ENCODE measurements at places on chromosomes 12 and 14.
A peak's percentile ranks its signal among the peaks of the same experiment; 100 is the strongest.

DNA sequence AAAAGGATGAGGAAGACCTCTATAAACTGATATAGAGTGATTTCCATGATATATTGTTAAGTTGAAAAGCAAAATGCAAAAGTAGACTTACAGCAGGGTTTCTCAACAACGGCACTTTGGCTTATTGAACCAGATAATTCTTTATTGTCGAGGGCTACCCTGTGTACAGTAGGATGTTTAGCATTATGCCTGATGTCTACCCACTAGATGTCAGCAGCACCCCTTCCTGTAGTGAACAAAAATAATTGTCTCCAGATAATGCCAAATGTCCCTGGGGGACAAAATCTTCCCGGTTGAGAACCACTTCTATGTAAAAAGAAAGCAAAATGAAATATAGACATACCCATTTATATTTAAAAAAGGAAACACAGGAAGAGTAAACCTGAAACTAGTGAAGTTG lies 32.4 kb downstream of the ABCD2 start:
- DNase-seq = no peak

GRCh38 chr12:124159655-124160054 lies 135.2 kb upstream of the RFLNA start:
- no peak for DNase-seq

DNA sequence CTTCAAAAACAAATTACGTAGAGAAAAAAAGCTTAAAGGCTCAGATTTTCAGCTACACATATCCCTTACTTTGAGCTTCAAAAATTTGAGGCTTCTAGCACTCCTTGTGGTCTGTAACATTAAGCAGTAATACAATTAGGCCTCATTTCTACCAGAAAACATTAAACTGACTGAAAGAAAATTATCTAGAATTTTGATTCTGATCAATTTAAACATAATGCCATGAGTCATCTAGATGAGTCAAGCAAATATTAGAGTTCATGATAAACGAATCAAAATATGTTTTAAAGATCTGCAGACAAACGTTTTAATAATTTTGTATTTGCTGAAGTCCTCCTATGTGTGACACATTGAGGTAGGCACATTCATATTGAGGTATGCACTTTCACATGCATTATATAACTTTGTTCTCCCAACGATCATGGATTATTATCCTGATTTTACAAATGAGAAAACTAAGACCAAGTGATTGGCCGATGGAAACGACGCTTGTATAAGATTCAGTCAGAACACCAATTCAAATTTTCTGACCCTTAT lies 4.3 kb downstream of the OSBPL8 start:
- no peak for DNase-seq

DNA sequence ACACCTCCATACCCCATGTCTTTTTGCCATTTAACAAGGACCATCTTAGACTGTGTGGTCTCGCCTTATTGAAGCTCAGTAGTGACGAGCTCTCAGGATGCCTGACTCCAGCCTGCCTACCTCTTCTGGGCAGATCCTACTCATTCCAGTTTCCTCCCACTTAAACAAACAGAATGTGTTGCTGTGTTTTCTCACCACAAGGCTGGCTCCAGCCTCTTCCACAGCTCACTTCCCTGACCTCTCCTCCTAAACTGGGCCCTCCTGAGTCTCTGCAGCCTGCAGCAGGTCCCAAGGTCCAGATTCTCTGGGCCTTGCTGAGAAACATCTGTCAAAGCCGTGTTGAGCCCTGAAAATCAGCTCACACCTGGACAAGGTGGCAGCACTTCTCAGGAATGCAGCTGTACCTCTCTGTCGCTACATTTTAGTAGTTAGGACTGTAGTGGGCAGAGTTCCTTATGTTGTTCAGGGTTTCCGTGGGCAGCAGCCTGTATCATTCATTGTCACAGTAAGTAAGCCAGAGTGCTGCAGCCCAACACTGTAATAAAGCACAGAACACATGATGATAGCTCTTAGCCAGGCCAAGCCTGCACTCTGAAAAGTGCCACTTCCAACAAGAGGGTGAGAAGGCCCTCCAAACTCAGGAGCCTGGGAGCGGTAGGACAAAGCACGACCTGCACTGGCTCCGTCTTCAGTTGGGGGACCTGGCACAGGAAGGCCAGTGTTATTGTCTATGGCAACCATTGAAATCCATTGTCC lies 68.5 kb downstream of the NKX2-1 start:
- DNase-seq = no peak

- no peak for DNase-seq
These were observed 220.8 kb upstream of the NOS1 start for GRCh38 chr12:117582135-117582784.

DNA sequence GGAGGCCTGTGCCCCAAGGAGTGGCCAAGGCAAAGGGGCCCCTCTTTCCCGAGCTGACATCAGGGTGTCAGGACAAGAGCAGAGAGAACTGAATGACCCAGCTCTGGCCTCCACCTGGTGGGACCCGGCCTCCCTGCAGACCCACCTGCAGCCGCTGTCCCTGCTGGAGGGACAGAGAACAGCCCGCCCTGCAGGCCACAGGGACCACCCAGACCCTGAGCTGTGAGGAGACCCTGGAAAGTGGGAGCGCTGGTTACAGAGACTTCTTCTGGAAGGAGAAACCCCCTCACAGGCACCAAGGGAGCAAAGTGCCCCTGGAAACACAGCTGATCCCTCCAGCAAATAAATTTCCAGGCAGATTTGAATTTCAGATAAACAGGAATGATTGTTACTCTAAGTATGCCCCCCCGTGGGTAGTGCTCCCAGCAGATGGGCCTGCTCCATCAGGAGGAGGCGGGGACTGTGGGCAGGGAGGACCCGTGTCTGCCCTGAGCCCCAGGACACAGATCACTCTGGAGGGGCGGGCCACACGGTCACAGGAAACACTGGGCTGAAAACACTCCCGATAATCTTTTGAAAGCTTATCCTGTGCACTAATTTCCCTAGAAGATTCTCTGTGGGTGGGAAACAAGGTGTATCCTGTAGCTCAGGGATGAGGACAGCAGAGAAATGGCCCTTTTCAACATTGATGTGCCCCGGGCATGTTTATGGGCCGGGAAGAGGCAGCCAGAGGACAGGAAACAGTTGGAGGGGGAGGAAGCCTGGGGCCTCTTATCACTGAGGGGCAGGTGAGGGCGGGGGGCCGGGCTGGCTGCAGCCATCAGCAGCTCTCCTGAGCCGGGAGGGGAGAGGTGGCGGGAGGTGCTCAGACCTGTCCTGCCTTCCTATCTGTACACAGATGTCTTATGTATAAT lies 276.0 kb downstream of the ADGRD1 start:
- no peak for DNase-seq

DNA sequence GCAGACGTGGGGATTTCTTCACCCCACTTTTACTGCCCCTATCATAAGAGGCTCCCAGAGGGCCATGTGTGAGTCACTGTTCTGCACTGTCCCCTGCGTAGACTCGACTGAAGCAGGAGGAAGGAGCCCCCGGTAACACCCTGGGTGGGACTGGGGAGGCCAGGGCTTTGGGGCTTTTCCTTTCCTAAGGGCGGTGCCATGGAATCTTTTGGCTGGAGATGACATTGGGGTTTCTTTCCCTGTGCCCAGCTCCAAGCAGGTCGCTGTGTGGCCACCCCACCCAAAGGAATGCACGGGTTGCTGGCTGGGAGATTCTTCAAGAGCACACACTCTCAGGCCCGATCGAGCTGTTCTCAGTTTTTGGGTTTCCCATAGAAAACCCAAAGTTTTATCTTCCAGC lies 62.3 kb upstream of the RIN3 start:
- no peak for DNase-seq

GRCh38 chr12:4120316-4120917 lies 153.1 kb upstream of the CCND2 start:
- DNase-seq = no peak

DNA sequence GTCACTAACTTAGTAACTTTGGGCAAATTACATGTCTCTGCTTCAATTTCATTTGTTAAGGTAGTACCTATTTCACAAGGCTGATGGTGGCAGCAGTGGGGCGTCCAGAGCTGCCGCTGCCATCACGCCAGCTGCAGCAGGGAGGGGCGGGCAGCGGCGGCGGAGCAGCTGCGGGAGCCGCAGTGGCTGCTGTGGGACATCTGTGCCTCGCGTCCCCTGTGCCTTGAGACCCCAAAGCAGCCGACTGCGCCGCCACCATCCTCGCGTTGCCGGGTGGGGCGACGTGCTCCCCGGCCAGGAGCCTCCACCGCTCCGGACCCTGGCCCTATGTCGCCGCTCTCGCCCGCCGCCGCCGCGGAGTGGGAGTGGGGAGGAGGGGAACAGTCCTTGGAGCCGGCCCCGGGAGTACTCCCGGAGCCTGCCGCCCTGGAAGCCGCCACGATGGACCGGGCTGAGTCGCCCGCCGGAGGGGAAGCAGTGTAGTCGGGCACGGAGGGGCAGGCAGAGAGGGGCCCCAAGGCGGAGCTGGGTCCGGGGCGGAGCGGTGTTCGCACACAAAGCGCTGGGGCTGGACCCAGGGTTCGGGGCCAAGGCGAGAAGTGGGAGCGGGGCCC lies 51.4 kb downstream of the A2M start:
- peak; percentile 63 for DNase-seq

DNA sequence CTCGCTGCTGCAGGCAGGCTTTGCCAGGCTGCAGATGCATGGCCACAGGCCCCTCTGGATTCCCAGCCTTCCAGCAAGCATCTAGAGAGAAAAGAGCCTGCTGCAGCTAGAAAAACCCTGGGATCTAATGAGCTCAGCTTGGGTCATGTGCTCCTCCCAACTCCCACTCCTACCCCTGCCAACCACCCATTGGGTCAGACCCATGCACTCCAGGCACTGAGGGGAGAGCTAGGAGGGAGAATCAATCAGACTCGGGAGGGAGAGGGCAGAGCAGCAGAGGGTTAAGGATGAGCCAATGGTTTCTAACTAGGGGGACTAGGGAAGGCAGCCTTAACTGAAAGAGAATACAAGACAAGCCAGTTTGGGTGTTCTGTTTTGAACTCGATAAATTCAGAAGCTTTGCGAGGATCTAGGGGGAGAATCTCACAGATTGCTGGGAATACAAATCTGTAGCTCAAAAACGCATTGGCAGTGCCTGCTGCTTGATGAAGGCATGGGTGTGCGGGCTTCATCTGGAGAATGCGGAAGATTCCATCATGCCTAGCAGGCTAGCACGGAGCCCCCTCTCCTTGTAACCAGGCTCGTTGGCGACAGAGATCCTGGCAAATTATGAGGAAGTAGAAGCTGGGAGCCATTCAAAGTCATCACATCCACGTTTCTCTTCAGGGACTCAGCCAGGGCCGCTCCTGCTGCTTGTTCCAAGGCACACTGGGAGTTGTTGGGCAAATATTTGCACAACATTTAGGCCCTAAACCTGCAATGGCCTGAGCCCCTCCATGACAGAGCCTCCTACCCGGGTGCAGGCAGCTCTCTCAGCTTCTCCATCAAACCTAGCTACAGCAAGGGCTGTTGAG lies 56.4 kb downstream of the VCPKMT start:
- DNase-seq = no peak

GRCh38 chr12:127810041-127810440 lies 456.9 kb upstream of the TMEM132C start:
- DNase-seq = no peak

DNA sequence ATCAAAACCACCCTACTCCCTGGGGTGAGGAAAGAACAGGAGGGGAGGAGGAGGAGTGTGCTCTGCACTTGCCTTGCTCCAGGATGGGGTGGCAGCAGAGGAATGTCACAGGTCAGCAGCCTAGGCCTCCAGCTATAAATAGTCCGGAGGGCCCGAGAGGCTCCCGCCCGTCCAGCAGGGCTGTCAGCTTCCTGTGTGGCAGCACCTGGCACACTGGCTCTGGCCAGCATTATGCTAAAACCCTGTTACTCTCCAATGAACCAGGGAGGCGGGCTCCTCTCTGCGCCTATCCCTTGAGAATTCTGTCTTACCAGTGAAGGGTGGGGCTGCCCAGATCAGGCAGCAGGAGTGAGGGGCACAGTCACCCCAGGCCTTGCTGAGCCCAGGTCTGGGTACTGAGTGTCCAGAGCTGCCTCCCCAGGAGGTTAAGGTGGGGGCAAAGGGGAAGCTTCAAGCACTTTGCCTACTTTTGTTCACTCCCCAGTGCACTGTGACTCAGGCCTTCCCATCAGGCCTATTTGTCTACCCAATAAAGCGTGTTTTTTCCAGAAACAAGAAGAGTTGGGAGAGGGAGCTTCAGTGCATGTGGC lies 1.2 kb upstream of the COX14 start:
- DNase-seq = no peak

- DNase-seq = no peak
These were observed 44.3 kb downstream of the NCOR2 start for GRCh38 chr12:124523071-124523470.

GRCh38 chr12:118038137-118038536 lies 21.6 kb downstream of the RFC5 start:
- no peak for DNase-seq

GRCh38 chr12:49972641-49973360 lies at the start of gene AQP6:
Gene AQP6, plus strand, starts transcription at chr12:49972947. Its CDS starts 227 bp downstream, at chr12:49973174.
- DNase-seq = no peak

DNA sequence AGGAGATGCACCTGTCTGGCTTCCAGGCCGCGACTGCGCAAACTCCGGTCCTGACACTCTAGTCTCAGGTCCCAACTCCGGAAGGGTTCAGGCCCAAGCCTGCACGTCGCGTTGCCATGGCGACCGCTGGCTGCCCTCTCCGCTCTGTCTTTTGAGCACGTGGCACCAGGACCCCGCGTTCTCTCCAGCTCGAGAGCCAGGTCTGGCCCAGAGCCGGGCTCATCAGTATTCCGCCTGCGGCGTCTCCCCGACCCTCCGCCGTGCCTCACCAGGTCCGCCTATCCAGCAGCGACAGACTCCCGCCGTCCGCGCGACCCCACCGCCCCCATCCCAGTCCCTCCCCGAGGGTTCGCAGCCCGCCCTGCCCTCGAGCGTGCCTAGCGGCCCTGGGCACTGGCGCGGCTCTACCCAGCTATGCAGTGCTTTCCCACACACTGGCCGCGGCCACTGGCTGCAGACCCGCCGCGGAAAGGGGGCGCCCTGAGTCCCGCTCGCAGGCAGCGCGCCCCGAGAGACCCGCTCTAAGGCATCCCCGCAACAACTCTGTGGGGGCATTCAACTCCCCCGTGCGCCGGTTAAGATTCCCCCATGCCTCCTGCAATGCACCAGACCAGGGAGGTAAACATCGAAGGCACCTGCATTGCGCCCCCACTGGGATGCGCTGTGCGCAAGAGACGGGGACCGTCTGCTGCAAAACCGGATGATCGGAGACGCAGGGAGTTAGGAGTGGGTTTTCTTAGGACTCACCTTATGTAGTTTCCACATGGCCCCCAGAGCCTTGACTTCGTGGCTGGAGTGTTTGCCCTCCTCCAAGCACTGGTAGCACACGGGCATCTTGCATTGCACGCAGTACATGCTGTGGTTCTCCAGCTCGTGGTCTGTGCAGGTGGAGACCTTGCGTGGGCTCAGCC lies 1.3 kb downstream of the TRIM9 start:
- DNase-seq = peak; percentile 55

All from stimulated activated CD4-positive, alpha-beta T cell treated with anti-CD3 and anti-CD28 coated beads, Interleukin-4, amount 100 ng/mL, for 1 hour (primary cell).